ENCODE measurements at places on chromosomes 12 and 14. TPM values are rescaled to one million over a fixed set of nuclear protein-coding genes. Genes with fewer than 3 reads are reported as not detected.

DNA sequence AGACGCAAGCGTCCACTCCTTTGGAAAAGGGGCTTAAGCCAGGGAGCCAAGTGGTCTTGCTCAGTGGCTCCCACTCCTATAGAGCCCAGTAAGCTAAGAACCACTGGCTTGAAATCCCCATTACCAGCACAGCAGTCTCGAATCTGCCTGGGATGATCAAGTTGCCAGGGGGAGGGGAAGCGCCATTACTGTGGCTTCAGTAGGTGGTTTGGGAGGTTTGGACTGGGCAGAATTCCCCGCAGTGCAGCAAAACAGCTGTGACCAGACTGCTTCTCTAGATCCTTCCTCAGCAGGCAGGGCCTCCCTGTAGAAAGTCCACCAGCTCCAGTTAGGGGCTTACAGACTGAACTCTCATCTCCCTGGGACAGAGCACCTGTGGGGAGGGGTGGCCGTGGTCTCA is 115.4 kb downstream of the TMEM117 start:
- no peak for DNase-seq

ESYT1 gene
- 313 TPM for total RNA-seq

FITM1 gene
- total RNA-seq: not detected

GRCh38 chr14:106872611-106873446 is 1346.4 kb downstream of the TMEM121 start:
- DNase-seq: no peak

GRCh38 chr14:97213720-97214119 is 416.5 kb downstream of the VRK1 start:
- no peak for DNase-seq

RTN1 gene
- total RNA-seq: 0.78 TPM

SOAT2 gene
- not detected for total RNA-seq

PTHLH gene
- total RNA-seq: 3.4 TPM

GRCh38 chr12:132250707-132251106 is 78.7 kb downstream of the GALNT9 start:
- DNase-seq: no peak

- DNase-seq: no peak
Measured at GRCh38 chr14:105690671-105691070, 164.3 kb downstream of the TMEM121 start.

DNA sequence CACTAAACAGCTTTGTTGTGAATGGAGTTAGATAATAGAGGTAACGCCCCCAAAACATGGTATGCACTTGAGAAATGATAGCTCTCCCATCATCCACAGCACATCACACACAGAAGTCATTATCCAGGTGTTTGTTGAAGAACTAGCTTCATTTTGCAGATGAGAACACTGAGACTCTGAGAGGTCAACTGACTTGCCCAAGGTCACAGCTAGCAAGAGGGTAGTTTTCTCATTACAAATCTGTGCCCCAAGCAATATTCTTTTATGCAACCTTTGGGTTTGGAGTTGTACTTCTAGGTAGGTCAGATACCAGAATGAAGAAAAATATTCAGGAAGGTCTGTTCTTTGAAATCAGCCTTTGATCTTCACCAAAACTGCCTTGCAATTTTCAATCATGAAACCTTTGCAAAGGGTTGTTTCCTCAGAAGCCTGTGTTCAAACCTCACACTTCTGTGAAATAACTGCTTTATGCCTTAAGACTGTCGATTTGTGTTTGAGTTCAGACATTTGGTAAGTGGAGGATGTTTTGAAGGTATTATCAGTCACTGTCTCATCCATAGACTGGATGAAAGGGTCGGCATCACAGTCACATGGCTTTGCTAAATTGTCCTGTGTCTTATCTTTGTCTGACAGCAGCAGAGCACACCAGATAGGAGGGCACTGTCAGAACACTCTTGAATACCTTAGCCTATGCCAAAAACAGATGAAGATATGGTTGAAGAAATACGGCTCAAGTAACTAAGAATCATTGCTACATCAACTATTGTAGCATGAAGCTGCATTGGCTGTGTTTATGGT is 233.2 kb upstream of the BTG1 start:
- DNase-seq: no peak

CCDC60 gene
- total RNA-seq: not detected

- peak; percentile 26 for DNase-seq
Measured at GRCh38 chr14:54291491-54292191, 105.2 kb upstream of the CDKN3 start.

- DNase-seq: no peak
Measured at GRCh38 chr12:26092346-26093105, 32.3 kb downstream of the BHLHE41 start.

LIN7A gene
- total RNA-seq: 0.07 TPM

DNA sequence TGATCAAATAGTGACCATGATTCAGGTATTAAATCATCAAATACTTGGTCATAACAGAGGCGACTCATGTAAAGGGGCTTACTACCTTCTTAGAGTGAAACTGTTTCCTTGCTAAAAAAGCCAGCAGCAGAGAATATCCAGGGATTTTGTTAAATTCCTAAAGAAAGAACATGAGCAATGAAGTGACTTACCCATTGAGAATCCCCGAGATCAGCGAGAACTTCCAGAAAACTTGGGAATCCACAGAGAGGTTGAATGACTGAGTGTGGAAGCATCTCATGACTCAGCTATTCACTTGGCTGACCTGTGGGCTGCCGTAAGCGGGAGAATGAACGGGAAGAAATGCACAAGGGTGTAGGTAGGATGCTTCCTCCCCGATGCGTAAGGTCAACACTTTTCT is 85.3 kb upstream of the KCNA1 start:
- no peak for DNase-seq

GRCh38 chr12:103912069-103912468 is 18.1 kb upstream of the HSP90B1 start:
- DNase-seq: no peak

DNA sequence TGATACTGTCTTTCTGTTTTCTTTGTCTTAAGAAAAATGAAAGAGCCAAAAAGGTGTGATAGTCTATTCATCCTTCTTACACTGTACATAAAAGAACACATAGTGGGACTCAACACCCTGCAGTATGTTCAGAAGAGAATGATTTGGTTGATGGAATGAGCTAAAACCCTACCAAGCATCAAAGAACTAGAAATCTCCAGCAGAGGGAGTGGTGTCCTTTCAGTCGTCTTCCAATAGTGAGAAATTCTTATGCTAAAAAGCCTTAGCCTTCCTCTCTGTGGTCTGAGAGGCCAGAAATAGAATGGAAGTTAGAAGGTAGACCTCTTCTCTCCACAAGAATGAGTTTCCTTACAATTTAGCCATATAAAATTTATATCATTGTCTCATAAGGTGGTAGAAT is 393.4 kb upstream of the SEL1L start:
- DNase-seq: no peak

FGF6 gene
- not detected for total RNA-seq

PRICKLE1 gene
- 36.7 TPM for total RNA-seq

GRCh38 chr14:76257111-76257803 is 105.5 kb downstream of the GPATCH2L start:
- no peak for DNase-seq

GRCh38 chr12:82971584-82971983 is 284.9 kb downstream of the TMTC2 start:
- no peak for DNase-seq

RND1 gene
- total RNA-seq: 1.4 TPM

DNA sequence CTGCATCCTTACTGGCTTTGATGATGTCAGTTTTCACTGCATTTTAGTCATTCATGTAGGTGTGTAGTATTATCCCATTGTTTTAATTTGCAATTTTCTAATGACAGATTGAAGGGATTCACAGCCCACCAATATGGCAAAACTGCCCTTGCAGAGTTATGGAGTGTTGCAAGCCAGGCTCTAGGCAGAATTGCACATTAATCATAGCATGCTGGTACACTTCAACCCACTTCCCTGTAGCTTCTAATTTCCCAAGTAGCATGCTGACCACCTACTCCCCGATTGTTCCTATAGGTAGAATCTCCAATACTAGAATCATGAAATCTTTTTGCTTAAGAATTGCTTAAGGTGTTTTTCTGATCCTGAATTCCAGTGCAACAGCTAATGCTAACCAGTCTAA is 5.2 kb upstream of the RNASE6 start:
- no peak for DNase-seq

GALNT6 gene
- total RNA-seq: 75.0 TPM

DNA sequence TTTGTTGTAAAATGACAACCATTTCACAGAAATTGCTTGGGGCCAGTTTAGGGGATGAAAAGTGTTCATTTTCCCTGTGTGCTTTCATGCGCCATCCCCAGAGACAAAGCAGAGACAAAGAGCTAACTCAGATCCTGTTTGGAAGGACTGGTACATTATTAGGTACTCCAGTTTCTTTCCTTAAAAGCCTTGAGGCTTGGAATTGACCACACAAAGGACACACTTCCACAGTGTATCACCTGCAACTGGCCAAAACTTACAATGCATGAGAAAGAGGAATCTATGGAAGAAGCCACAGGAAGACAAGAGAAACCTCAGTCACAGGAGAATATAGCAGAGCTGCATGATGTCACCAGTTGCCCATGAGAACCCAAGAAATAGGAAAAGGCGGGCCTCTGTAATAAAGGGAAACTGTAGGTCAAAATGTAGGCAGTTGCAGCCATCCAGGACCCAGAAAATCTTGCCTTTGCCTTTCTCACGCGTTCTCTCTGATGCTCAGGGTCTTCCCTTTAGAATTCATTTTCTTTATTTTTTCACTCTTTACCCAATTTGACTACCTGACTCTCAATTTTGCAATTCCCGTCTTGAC is 339.0 kb downstream of the RMST start:
- no peak for DNase-seq

CCDC38 gene
- not detected for total RNA-seq

KLHL33 gene
- total RNA-seq: 0.04 TPM

DNA sequence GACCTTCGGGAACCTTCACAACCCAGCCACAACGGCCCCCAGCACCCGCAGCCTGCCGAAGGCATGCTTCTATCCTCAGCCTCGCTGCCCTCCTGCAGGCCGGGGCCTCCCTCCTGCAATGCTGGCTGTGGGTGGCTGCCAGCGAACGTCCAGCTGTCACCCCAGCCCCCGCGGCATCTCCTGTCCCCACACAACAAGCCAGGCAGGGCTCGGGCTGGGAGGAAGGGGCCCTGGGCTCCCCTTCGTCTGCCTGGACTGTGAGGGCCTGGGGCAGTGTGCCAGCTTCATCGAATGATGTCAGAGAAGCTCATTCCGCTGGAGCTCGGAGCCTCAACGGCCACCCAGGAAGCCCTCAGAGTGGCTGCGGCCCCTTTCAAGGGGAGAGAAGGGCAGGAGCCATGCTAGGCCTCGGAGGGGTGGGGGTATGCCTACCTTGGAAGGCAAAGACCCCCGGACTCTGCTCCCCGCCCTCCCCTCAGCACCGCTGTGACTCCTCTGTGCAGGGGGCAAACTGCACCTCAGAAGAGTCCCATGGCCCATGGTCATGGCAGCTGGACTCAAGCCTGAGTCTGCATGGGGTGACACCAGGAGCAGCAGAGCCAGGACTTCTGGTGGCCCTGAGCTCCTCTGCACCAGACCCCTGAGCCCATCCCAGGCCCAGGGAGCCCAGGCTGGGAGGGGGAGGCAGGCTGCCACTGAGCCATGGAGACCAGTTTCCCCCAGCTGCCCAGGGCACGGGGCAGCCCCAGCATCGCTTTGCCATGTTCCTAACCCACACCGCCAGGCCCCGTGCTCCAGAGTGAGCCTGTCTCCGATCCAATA is 24.7 kb upstream of the C14orf180 start:
- no peak for DNase-seq

SPRYD4 gene
- total RNA-seq: 1.8 TPM

TESPA1 gene
- total RNA-seq: not detected

DNA sequence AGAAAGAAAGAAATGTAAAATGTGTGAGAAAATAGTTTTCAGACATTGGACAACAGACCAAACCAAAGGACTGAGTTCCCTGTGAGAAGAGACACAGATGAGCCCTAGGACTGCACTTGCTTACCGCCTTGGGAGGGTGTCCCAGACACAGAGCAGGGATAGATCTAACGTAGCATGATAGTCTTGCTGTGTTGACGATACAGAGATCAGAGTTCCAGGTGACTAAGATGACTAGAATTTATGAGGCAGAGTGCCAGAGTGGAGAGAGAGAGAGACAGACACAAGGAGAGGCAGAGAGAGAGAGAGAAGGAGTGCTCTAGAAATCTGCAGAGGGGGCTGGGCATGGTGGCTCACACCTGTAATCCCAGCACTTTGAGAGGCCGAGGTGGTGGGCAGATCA is 148.2 kb upstream of the LMNTD1 start:
- DNase-seq: no peak

AEBP2 gene
- 21.2 TPM for total RNA-seq

HOXC6 gene
- not detected for total RNA-seq

GRCh38 chr12:4643747-4644146 is 5.1 kb downstream of the AKAP3 start:
- DNase-seq: no peak

CCDC63 gene
- total RNA-seq: not detected

GRCh38 chr12:63843254-63843720 is 1.2 kb upstream of the SRGAP1 start:
- DNase-seq: no peak

DDIT3 gene
- 12.6 TPM for total RNA-seq

- no peak for DNase-seq
Measured at GRCh38 chr12:97283297-97283696, 179.3 kb upstream of the RMST start.

- no peak for DNase-seq
Measured at GRCh38 chr12:94182986-94183707, 34.8 kb downstream of the PLXNC1 start.

GRCh38 chr12:90404071-90404470 is 550.9 kb downstream of the CCER1 start:
- no peak for DNase-seq

- no peak for DNase-seq
Measured at GRCh38 chr14:21997300-21997699, 323.7 kb upstream of the OR4E1 start.

GRCh38 chr12:14252697-14253096 is 112.8 kb upstream of the ATF7IP start:
- no peak for DNase-seq

- no peak for DNase-seq
Measured at GRCh38 chr14:85319101-85319500, 210.8 kb upstream of the FLRT2 start.

All from pulmonary artery endothelial cell (primary cell).